ENCODE measurements at places on chromosomes 4 and X.

- no peak for DNase-seq
These were observed 31.4 kb upstream of the RELL1 start for GRCh38 chr4:37717576-37717975.

DNA sequence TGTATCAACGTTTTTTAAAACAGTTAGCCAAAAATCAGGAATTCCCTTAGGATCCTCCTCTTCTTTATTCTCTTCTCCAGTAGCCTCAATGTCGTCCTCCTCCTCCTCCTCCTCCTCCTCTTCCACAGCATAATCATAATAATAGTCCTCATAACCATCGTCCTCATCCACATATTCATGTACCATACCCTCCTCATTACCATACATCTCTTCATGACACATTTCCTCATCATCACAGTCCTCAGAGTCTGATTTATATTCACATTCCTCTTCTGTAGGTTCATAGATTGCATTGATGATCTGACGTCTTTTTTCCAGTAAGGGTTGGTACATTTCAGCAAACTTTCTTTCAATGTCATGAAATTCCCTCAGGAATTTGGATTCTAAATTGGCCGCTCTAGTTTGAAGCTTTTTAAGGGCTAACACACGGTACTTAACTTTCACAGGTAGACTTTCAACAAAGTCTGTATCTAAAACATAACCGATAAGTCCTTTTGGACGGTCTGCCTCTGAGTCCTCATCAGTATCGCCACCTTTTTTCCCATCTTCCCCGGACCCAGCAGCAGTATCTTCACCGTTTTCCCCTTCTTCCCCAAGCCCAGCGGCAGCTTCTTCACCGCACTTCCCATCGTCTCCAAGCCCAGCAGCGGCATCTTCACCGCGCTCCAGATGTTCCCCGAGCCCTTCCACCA, 771 bp downstream of the NAP1L2 start:
- DNase-seq = no peak

GRCh38 chr4:48033825-48034413, 17.3 kb downstream of the NIPAL1 start:
- peak; percentile 44 for DNase-seq

- peak; percentile 11 for DNase-seq
These were observed 96.2 kb upstream of the CCSER1 start for GRCh38 chr4:90030953-90031352.

- no peak for DNase-seq
These were observed 597.8 kb downstream of the BCOR start for GRCh38 chrX:39499996-39500395.

DNA sequence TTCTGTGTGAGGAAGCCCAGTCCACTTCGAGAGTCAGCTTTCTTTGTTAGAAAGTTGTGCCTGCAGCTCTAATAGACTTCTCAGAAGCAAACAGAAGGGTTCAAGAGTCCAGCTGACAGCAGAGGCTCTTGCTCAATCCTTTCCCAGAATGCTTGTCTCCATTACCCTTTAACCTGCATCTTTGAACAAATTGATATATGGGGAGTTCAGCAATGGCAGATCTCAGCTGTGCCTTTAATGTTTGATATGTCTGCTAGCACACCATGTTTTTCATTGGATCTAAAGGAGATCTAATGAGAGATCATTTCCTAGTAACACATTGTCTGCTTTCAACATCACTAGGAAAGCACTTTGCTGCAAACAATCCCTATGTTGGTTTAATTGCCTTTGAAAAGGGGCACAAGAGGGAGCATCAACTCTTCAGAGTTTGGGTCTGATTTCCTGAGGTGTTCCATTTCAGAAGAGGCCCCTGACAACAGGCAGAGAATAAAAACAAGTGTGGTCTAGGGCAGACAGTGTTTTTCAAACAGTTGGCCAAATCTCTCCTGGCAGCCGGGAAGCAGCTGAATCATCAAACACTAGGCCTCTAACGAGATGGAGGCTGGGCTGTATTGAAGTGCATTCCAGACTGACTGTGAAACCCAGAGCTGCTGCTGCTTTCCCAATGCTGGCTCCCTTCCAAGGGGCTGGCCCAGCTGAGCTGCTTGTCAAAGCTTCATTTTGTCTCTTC, 55.5 kb downstream of the LUZP4 start:
- DNase-seq = peak; percentile 88

DNA sequence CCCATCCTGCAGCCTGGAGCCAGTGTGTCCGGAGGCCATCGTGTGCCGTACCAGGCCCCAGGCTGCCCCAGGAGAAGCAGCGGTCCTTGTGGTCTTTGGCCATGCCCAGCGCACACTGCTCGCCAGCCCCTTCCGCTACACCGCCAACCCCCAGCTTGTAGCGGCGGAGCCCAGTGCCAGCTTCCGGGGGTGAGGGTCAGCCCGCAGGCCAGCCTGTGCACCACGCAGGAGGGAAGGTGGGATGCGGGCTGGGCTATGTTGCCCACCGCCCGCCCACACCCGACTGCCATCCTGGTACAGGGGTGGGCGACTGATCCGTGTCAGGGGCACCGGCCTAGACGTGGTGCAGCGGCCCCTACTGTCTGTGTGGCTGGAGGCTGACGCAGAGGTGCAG, 7.6 kb upstream of the SRPK3 start:
- DNase-seq = no peak

DNA sequence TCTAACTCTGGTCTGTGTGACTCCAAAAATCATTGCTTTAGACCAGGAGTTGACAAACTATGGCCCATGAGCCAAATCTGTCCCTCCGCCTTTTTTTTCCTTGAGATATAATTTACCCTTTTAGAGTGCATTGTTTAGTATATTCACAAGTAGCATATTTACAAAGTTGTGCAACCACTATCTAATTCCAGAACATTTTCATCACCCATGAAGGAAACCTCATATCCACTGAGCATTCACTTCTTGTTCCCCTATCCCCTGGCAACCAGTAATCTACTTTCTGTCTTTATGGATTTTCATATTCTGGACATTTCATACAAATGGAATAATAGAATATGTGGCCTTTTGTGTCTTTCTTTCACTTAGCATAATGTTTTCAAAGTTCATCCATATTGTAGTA, 67.4 kb upstream of the CITED1 start:
- DNase-seq = no peak

GRCh38 chr4:117986321-117986720, 48.0 kb upstream of the NDST3 start:
- DNase-seq = no peak

GRCh38 chr4:110753466-110753865, 130.6 kb upstream of the PITX2 start:
- DNase-seq = no peak

- DNase-seq = no peak
These were observed 24.4 kb upstream of the PLK4 start for GRCh38 chr4:127856196-127856812.

DNA sequence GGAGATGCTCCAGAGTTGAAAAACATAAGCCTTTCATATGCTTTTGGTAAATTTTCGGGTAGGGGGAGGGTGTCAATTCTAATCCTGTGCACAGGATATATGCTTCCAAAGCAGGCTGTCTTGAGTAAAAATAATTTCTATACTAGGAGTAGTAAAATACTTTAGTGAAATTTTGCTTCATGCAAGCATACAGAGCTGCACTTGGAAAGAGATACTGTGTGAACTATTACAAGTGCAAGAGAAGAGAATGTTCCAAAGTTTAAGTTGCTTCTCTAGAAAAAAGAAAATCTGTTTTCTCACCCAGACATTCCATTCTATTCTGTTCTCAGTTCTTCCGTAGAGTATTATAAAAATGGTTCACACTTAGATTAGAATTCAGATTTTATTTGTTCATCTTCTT, 324.6 kb upstream of the AADAT start:
- no peak for DNase-seq

DNA sequence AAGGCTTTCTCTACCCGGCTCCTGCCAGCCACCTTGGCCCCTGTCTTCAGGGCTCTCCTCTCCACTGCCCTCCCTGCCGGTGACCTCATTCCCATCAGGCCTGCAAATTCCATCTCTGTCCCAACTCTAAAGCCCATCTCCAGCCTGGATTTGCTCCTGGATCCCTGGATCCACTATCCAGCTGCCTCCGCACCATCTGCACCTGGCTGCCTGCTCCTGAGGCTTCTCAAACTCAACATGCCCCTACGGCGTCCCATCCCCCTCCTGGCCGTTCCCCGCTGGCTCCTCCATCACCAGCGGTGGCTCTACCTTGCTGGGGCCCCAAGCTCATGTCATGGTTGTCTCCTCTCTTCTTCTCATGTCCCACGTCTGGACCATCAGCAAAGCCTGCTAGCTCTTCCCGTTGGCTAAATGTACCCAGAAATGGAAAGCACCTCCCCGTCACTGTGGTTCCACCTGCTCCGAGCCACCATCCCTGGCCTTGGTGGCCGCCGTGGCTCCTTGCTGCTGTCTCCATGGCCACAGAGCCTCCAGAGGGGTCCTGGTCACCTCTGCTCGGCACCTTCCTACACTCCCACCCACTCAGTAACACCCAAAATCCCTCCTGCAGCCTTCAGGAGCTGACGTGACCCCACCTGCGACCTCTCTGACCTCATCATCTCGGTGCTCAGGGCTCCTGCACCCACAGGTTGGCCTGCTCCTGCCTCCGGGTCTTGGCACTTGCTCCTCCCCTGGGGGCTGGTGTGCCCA, 58.5 kb downstream of the ADRA2C start:
- no peak for DNase-seq

DNA sequence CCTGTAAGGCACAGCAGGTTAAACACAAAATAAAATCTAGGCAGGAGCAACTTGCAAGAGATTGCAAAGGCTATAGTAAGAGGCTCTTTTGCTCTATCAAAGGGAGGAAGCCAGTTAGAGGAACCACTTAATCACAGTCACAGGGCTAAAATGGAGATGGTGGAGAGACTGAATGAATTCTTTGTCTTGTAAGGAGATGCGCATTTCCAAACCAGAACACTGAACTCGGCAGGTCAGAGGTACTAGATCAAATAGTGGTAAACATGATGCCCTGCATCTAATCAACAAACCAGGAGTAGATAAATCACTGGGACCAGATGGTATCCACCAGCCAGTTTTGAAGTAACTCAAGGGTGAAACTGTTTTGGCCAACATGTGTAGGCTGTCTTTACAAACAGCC, 55.8 kb downstream of the GPC4 start:
- DNase-seq = no peak

DNA sequence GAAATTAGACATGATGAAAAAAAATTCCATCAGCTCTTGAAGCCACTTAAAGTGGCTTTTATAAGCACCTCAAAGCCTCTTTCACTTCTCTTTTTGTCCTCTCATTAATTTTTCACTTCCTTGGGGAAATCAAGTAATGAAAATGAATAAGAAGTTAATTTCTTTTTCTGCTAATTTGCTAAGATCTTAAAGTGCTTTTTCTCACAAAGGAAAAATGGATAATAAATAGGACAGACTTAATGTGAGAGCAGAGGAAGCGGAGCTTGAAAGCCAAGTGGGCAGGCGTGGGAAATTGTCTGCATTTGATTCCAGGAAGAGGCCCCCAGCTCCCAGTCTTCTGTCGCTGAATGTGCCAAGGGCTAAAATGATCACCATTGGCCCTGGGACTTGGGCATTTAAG, 28.6 kb downstream of the CDS1 start:
- no peak for DNase-seq

DNA sequence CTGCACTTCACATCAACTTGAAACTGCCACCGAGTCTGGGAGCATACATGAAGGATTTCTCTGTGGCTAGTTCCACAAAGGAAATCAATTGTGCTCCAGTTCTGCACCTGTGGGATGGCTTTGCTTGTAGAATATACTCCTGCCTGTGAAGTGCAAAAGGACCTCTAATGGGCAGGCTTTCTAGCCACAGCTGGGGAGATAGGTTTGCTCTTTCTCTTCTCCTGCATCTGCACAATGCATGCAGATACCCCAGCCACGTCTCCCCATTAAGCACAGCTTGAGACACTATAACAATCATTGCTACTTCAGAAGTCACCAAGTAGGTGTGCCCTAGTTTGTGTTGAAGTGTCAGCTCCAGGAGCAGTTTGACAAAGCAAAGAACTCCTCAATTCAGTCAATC, 364.6 kb downstream of the ZIC3 start:
- no peak for DNase-seq

GRCh38 chr4:145757188-145757587, 77.2 kb downstream of the C4orf51 start:
- DNase-seq = no peak

GRCh38 chr4:111943796-111944203, 201.5 kb upstream of the FAM241A start:
- peak; percentile 43 for DNase-seq

GRCh38 chr4:98447648-98448047, 186.5 kb downstream of the RAP1GDS1 start:
- DNase-seq = no peak

DNA sequence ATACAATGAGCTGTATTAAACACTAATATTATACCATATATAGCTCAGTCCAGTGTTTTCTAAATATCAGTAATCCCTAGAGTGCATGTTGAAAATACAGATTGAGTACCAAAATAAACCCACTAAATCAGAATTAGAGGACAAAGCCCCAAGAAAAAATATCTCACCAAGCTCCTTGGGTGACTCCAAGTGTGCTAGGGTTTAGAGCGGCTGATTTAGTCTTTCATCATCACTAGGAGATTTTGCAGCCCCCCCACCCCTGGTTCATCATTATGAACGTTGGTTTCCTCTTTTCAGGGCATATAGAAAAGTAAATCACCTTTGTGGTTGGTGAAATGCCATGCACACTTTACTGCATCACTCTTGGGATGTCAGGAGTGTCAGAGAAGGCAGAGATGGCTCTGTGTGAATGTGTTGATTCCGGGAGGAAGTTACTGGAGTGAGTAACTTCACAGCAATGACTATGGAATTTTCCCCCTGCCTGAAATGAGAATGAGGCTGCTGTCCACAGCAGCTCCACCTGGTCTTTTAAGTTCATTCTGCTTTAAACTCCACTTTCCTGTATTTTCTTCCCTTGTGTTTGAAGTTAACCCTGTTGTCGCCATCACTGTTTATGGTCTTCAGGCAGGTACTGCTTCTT, 25.2 kb upstream of the ANAPC4 start:
- DNase-seq = no peak

- DNase-seq = no peak
These were observed 77.5 kb upstream of the CASK start for GRCh38 chrX:42000836-42001235.

DNA sequence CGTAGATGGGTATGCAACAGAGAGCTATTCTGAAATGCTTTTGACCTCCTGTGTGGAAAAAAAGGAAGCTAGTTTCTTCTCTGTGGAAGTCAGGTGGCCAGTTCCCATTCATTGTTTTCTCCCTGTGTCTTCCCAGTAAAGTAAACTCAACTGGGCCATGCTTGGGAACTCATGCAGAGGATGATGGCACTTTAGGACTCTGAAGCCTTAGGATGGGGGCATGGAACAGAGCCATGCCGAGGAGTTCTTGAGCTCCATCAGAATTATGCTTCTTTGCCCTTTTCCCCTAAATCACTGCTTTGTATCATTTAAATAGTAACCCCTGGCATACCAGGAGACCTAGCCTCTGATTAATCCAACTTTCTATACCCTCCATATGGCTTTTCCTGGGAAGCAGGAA, 3.2 kb downstream of the TMEM164 start:
- no peak for DNase-seq

- DNase-seq = peak; percentile 67
These were observed 5.3 kb downstream of the NAT8L start for GRCh38 chr4:2064276-2064991.

- no peak for DNase-seq
These were observed 39.9 kb downstream of the SEPSECS start for GRCh38 chr4:25120146-25120940.

- DNase-seq = no peak
These were observed 95.4 kb downstream of the PTTG2 start for GRCh38 chr4:38055566-38055965.

GRCh38 chr4:127469959-127470809, 162.6 kb upstream of the INTU start:
- DNase-seq = no peak

- no peak for DNase-seq
These were observed 744.0 kb downstream of the FSTL5 start for GRCh38 chr4:161419822-161420221.

- DNase-seq = no peak
These were observed 55.3 kb upstream of the GNRHR start for GRCh38 chr4:67809502-67809901.

Measured in large intestine (tissue), 12 donors.